GM23338 (cell line): ENCODE measurements at places on chromosomes 2 and 18.

GRCh38 chr2:953975-954686 is 3.5 kb downstream of the SNTG2 start:
- no peak for DNase-seq

DNA sequence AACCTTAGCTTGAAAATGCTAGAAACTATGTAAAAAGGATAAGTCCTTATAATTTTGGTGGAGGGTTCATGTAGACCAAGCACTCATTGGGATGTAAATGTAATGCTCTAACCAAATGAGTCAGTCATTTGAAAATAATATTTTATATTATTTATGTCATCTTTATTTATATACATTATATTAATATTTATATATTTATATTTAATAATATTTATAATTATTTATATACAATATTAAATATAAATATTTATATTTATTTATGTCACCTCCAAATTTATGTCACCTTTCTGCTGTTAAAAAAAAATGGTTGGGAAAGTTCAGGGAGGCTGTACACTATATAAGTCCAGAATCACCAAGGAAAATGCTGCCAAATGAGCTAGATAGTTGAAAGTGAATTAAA is 254.3 kb downstream of the FIGN start:
- no peak for DNase-seq

DNA sequence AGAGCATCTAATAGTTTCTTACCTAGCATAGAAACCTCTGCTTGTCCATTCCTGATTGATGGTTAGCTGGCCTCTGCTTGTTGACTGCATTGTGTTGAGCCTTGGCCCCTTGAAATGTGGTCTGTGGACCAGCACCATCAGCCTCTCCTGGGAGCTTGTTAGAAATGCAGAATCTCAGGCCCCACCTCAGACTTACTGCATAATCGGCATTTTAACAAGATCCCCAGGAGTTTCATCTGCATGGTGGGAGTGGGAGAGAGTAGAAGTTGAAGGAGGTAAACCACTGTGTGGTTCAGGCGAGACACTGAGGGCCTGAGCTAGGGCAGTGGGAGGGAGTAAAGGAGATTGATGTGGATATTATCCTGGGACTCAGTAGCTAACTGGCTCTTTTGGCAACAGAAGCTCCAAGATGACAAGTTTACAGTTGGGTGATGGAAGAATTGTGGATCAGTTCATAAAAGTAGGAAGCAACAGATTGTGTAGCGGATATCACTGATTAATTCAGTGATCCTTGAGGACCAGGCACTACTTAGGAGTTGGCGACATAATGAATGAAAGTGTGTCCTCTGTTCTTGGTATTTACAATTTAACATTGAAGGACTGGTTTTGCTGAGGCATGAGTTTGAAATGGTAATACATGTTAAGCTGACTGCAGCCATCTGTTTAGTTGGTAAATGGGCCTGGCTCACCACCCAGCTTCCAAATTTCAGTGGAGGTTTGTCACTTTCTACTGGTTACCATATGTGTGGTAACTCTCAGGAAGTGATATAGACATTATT is 20.9 kb downstream of the PHLPP1 start:
- DNase-seq = no peak

- DNase-seq = no peak
These were observed 435.0 kb downstream of the RND3 start for GRCh38 chr2:150052457-150052856.

DNA sequence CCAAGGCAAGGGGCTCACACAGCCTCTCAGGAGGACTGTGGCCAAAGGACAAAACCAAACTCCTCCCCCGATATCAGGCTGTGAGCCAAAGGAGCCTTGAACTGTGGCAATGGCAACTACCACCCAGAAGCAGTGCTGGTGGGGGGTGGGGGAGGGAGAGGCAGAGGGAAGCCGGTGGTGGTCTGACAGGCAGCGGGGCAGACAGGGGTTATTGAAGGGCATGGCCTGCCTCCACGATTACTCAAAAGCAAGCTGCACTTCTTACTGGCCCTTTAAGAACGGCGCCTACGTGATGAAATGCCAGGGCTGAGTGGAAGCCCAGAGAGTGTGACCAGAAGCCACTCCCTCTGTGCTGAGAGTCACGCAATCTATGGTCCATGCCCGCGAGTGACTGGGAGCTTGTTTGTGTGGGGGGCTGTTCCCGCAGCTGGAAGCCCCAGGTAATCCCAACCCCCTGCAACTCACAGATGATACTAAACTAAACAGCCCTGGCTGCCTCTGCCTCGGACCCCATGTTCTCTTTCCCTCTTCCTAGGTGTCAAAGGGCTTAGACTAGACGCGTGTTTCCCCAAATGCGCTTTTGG is 128.2 kb upstream of the CXCR4 start:
- DNase-seq = peak; percentile 52

DNA sequence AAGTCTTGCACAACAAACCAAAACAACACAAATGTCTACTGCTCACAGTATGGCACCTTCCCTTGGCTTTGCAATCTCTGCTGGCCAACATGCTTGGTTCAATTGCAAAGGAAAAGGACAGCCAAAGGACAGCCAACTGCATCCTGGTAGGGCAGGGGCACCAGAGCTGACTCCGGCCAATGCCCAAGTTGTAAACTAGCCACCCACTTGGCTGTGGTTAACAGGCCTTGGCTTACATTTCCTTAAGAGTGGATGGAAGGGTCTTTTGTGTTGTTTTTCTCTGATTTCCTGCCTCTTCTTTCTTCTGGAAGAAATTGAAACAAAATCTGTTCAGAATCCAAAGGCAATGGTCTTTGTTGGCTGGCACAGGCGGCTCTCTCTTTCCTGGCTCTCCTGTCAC is 119.1 kb upstream of the TRIB2 start:
- DNase-seq = no peak

DNA sequence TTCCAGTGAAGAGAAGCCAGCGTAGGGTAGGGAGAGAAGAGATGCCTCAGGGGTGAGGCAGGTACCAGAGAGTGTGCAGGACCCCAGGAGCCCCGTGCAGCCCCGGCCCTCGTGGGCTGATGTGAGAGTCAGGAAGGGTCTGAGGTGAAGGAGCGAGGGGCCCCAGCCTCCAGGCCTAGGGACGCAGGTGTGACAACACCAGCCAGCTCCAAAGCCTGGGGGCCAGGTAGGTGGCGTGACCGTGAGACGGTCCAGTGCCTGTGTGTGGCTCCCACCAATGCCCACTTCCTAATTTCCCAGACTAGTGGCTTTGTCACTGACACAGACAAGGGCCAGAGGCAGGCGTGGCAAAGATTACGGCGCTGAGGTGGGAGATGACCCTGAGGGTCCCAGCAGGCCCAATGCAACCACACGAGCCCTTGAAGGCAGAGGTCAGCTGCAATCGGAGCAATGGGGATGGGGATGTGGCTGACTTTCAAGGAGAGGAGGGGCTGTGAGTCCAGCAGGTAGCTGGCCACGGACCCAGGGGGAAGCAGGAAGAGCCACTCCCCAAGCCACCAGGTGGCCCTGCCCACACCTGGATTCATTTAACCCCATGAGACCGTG is 86.0 kb upstream of the SNTG2 start:
- no peak for DNase-seq

GRCh38 chr2:191951832-191952231 is 104.9 kb upstream of the CAVIN2 start:
- no peak for DNase-seq
